Erythroblast (primary cell): ENCODE measurements at places on chromosomes 3 and 15.

- DNase-seq, result no peak
Observed at GRCh38 chr3:43606284-43606683, 15.5 kb downstream of the ANO10 start.

DNA sequence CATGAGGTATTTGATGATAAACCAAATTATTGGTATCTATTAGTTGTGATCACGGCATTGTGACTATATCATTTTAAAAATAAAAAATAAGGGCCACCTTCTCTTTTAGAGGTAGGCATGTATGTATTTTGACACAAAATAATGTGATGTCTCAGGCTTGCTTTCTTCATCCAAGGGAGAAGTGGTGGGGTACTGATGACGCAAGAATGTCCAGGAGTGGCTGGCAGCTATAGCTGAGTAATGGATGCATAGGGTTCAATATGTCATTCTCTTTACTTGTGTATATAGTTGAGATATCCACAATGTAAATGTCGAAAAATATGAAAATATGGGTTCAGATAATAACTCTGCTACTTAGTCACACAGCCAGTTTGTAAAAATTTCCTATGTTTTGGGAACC lies 46.8 kb upstream of the NSMCE3 start:
- DNase-seq, result no peak

GRCh38 chr3:122395582-122395981 lies 11.6 kb downstream of the FAM162A start:
- no peak for DNase-seq

GRCh38 chr3:29319262-29319661 lies 38.4 kb downstream of the RBMS3 start:
- no peak for DNase-seq

- no peak for DNase-seq
Observed at GRCh38 chr3:25723802-25724201, 59.1 kb upstream of the TOP2B start.

- no peak for DNase-seq
Observed at GRCh38 chr15:77631745-77632533, 773 bp downstream of the LINGO1 start.

- no peak for DNase-seq
Observed at GRCh38 chr15:83561661-83562060, 92.3 kb upstream of the ADAMTSL3 start.

GRCh38 chr15:44719293-44719999 lies 8.1 kb downstream of the B2M start:
- DNase-seq, result no peak

- DNase-seq, result no peak
Observed at GRCh38 chr3:295166-295565, 98.6 kb downstream of the CHL1 start.

DNA sequence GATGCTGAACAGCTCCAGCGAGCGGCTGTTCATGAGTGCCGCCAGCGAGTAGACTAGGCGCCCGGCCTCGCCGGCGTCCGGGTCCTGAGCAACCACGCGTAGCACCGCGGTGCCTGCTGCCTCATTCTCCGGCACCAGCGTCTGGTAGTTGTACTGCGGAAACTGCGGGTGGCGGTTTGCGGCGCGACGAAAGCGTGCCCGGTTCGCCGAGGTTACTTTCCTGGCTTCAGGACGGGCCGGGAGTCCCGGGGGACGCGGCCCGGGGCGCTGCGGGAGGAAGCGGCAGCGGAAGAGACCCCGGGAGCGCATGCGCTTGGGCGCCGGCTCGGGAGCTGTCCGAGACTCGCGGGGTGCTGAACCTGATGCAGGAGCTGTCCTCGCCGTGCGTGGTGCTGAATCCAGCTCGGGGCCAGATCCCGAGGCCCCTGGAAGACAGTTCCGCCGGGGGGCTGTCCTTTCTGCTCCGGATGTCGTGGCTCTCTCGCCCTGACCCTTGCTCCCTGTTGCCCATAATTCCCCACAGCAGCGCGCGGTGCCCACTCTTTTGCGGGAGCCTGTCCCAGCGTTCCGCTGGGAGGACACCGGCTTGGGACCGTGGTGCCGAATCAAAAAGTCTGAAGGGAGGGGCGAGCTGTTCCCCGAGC lies 1.1 kb downstream of the CELSR3 start:
- peak; percentile 76 for DNase-seq

DNA sequence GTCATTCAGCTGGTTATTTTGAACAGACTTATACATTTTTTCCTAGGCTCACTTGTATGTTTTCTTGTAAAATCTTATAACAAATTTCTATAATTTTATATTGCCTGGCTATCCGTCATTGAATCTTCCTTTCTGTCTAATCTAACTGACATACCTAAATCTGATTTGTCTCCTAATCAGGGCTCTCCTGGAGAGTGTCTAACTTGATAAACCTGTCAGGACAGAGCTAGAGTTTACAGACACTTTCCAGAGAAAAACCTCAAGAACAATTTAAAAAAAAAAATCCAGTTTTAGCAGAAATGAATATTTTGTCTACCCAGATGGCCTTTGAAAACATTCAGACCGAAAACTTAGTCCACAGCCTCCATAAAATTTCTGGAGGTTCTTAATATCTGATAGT lies 1305.8 kb downstream of the ROBO1 start:
- DNase-seq, result no peak

- DNase-seq, result no peak
Observed at GRCh38 chr15:89653578-89653977, 1.7 kb downstream of the KIF7 start.

GRCh38 chr3:193960487-193961274 lies 175.3 kb upstream of the HES1 start:
- DNase-seq, result no peak

GRCh38 chr15:85615930-85616329 lies 178.8 kb downstream of the KLHL25 start:
- peak; percentile 37 for DNase-seq

DNA sequence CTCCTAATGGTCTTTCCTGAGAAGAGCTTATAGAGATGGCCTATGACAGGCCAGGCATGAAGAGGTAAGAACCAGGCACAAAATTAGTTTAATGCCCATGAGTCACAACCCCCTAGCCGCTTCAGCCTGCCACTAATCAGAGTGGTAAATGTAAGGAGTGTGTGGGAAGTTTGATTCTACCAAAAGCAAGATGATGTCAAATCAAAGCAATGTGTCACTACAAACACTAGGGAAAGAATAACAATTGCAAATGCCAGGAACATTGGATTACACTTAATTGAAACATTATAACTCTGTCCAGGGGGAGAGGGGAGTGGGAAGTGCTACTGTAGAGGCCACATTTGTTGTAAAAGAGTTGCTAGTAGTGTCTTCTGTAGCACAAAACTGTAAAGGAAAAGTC lies 596.6 kb upstream of the AGTR1 start:
- DNase-seq, result no peak

DNA sequence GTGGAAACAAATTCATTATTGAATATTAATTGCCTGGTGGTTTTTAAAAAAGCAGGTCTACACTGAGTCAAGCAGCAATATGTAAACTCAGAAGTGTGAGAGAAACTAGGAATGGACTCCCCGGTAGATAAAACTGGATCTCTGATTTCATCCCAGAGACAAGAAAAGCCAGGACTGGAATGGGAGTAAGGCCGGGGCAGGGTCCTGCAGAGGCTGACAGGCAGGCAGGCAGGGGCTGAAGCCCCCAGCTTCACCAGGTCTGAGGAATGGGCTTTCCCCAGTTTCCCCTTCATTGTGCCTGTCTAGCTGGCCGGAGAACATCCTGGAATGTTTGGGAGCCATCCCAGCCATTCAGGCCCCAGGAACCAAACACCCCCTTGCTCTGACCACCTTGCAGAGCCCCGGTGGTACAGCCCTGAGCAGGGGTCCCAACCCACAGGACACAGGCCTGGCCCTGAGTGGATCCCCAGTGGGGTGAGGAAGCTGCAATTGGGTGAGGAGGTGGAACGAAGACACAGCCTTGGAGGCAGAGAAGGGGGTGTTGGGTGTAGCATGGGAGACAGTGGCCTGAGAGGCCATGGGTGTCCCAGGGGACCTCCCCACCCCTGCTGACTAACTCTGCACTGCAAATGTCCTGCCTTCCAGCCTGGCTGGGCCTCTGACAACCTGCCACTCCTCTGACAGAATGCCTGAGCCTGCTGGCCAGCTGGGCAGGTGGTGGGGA lies 31.7 kb upstream of the XYLB start:
- DNase-seq, result no peak

DNA sequence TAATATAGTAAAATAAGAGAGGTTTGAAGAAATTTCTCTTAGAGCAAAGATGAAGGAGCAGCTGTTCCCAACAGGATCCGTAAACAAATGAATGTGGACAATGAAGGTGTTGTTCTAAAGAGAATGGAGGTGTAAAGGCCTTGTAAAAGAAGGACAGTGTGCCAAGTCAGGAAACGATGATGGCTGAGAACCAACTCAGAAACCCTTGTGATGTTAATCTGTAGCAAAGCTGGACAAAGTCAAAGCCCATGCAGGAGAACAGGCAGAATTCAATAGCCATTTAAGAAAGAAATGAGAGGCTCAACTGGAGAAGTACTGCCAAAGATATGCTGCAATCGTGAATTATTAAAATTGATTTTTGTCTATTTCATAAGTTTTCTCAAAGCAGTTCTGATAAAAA lies 192.2 kb downstream of the MBNL1 start:
- no peak for DNase-seq

DNA sequence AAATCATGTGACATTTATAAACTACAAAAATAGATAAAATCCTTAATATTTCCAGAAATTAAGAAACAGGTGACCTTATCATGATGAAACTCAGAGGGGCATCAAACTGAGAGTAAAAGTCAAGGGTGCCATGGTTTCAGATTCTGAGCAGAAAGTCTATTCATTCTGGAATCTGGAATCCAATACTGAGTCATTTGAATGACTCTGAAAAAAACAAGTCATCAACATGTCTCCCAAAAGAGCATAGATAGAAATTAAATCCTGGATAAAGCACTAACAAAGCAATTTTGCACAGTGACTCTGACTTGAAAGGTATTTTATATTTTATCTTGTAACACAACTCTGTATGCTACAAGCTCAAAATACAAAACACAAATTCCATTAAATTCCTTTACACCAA lies 23.4 kb downstream of the STAC start:
- DNase-seq, result no peak

GRCh38 chr15:67091071-67091979 lies 25.9 kb downstream of the SMAD3 start:
- DNase-seq, result peak; percentile 92

DNA sequence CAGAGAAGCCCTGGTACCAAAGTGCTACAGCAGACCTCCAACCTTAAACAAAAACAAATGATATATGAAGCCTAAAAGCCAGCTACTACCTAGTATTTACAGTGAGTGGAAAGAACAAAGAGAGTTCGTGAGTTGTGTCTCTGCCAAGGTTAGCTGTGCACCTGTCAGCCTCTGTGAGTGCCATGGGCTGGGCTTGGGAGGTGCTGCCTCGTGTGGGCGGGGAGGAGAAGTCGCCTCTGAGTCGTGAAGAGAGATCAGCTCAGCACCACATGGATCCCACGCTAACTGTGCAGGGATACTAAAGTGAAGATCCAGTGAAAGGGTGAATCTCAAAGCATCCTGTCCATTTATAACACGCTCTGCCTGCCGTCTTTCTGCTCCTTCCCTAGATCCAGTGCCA lies 101.9 kb downstream of the CHDH start:
- no peak for DNase-seq

DNA sequence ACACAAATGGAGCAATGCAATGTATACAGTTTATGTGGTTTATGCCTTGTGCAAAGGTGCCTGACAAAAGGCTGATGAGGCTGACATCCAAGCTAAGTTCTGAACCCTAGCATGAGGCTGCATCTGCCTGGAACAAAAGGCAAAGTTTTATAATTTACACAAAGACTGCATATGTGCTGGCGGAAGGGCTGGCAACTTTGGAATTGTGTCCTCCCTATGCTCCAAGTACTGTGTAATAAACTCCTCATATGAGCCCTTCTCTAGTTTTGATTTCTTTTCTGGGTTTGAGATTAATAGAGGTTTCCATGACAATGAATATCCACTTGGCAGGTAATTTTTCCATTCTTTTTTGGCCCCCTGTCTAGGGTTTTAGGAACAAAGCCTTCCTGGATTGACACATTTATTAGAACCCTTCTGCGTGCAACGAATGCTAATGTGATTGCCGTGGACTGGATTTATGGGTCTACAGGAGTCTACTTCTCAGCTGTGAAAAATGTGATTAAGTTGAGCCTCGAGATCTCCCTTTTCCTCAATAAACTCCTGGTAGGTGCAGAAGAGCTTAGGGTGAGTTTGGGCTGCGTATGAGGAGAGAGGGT lies 10.8 kb downstream of the PLA1A start:
- no peak for DNase-seq

DNA sequence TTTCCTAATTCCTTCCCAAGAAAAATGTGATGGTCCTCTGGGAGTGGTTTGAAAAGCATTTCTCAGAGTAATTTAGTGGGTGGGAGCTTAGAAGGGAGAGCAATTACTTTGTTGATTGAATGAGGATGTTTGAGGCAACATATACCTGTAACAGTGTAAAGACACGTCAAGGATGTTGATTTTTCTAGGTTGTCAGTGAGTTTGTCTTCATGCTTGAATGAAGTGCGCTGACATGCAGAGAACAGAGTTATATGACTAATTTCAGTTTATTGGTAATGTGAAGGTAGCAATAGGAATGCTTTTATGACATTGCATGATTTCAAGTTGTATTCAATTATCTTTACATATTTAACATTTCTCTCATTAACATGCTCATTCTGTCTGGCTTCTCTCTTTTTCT lies 286.9 kb downstream of the NFKBIZ start:
- no peak for DNase-seq

DNA sequence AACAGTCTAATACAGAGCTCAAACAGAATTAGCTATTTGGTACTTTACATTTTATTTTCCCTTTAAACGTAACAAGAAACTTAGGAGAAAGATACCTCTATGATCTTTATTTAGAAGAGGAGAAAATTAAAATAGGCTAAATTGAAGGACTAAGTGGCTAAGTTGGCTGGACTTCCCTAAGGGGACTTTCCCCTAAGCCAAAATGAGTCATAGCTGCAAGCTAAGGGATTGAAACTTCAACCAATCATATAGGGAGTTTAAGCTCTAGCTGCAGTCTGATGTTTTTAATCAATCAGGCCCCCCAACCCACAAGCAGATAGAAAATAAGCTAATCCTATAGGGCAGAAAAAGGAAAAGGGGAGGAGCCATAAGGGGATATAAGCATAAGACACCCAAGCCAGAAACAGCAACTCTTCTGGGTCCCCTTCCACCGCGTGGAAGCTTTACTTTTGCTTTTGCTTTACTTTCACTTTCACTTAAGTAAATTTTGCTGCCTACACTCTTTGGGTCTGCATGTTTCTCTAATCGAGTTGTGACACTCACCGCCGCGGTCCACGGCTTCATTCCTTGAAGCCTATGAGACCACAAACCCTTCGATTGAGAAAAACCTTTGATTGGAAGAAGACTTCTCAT lies 1108.5 kb upstream of the EPHA6 start:
- no peak for DNase-seq

- no peak for DNase-seq
Observed at GRCh38 chr3:105317841-105318240, 48.9 kb upstream of the ALCAM start.

GRCh38 chr3:43378066-43378935 lies 92.0 kb downstream of the SNRK start:
- peak; percentile 63 for DNase-seq

- no peak for DNase-seq
Observed at GRCh38 chr3:54157860-54158259, 35.5 kb downstream of the CACNA2D3 start.

GRCh38 chr3:78076379-78076778 lies 1036.5 kb downstream of the ROBO2 start:
- no peak for DNase-seq

GRCh38 chr3:170277833-170278580 lies 55.8 kb downstream of the PRKCI start:
- peak; percentile 29 for DNase-seq

- peak; percentile 39 for DNase-seq
Observed at GRCh38 chr15:44296625-44297524, 8.4 kb downstream of the GOLM2 start.
